ENCODE measurements at places on chromosomes 7 and 10.

DNA sequence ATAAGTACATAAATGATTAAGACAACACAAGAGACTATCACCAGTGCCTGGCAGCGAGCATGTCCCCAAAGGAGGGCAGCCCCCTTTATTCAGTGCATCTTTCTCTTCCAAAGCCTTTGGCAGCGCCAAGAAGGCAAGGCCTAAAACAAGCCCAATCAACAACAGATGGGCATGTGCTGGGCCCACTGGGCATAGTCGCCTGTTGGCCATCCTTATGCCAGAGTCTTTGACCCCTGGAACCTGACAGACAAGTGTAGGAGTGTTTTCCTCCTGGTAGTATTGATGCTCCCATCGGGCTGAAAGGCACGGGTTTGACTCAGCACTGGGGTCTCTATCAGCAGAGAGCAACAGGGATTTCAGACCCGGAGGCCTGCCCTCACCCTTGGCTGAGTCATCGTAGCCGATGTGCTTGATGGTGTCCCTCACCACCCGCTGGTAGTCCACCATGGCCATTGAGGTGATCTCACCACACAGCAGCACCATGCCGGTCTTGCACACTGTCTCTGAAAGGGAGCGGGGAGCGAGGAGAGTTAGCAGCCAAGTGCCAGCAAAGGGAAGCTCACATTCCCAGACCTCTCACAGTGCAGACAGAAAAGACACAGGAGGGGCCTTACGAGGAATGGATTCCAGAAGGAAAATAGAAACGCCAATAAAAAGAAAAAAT is 5.8 kb downstream of the MAT1A start:
- DNase-seq, result no peak

DNA sequence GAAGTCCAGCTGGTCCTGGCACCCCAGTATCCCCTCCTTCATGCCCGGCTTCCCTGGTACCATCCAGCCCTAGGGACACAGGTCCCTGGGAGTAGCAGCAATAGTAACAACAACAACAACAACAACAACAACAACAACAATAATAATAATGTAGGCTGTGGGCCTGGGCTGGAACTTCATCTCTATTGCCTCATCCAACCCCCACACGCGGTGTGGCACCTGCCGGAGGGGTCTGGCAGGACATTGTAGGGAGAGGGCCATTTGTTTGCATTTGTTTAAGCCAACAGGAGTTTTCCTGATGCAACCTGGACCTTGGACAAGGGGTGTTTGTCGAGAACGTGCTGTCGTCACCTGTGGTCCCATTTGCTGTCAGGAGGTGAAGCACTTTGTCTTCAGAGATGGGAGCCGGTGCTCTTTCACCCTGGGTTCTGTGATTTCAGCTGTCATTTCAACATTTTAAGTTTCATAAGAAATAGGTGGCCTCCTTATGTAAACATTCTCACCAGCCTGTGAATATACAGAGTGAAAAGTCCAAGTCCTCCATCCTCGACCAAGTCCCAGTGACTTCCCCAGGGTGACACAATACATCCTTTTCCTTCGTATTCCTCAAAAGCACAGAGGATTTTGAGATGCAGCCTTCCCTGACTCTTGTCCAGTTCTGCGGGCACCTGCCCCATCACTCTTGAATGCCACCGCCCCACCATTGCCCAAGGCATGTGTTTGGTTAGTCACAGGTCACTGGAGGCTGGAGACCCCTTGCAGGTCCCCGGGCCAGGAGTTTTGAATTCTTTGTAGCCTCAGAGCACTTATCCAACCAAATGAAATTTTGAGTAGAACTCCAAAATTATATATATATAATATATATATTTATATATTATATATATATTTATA is 9.2 kb downstream of the LHPP start:
- no peak for DNase-seq

DNA sequence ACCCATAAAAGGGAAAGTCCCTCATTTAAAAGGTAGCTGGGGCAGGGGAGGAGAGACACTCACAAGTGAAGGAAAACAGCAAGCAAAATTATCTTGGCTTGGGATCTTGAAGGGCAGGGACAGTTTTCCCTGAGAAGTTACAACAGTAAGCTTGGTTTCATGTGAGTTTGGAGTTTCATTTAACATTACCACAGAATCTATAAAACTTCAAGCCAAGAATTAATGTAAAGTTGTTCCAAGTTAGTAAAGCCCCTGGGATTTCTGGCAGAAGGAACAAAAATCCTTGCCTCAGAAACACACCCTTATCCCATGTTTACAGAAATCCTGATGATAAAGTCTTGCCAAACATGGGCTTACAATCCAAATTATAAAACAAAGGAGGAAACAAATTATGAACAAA is 19.2 kb downstream of the CRPPA start:
- no peak for DNase-seq

DNA sequence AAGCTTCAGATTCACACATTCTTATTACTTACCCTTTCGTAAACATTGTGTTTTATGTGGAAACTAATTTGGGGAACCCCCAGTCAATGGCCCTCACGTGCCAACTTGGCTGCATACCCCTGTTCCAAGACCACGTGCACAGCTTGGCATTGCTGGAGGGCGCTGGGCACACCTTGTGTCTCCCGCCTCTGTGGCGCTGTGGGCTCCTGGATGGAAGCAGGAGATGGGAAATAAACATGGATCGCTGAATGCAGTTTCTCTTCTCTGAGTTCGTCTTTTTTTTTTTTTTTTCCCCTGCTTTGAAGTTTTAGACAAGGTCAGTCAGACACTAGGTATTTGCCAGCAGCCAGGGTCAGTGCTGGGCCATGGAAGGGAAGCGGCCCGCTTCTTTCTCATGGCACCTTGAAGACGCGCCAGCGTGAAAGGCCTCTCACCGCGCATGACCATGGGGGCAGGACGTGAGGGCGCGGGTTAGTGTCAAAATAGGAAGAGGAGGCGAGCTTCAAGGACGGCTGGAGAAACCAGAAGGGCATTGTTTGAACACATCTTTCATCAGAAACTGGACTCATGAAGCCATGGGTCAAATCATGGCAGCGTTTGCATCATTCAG is 27.3 kb downstream of the BNIP3 start:
- no peak for DNase-seq

DNA sequence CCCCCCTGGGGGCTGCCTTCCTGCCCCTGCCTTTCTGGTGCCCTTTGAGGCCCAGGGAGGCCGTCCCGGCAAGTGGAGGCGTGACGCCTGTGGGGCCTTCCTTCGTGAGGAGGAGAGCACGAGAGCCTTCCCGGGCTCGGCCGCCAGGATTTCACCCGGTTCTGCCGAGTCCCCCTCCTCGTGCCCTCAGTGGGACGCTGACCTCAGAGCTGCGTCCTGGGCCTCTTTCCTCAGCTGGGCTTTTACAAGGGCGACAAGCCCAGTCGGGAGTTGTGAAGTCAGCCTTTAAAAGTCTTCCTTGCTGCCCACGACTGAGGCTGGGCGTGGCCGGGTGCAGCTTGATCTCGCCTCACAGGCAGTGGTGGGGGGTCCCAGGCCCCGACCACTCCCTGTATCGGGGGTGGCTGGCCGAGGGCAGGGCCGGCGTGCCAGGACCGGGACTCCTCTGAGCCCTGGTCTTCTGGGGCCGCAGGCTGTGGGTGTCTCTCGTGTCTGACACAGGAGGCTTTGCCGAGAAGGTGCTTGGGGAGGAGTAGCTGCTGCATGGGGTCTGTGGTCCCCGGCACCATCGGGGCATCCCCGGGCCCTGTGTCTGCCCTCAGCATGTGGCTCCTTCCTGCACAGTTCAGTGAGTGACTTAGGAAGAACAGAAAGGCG is 41.8 kb downstream of the FAM20C start:
- no peak for DNase-seq

DNA sequence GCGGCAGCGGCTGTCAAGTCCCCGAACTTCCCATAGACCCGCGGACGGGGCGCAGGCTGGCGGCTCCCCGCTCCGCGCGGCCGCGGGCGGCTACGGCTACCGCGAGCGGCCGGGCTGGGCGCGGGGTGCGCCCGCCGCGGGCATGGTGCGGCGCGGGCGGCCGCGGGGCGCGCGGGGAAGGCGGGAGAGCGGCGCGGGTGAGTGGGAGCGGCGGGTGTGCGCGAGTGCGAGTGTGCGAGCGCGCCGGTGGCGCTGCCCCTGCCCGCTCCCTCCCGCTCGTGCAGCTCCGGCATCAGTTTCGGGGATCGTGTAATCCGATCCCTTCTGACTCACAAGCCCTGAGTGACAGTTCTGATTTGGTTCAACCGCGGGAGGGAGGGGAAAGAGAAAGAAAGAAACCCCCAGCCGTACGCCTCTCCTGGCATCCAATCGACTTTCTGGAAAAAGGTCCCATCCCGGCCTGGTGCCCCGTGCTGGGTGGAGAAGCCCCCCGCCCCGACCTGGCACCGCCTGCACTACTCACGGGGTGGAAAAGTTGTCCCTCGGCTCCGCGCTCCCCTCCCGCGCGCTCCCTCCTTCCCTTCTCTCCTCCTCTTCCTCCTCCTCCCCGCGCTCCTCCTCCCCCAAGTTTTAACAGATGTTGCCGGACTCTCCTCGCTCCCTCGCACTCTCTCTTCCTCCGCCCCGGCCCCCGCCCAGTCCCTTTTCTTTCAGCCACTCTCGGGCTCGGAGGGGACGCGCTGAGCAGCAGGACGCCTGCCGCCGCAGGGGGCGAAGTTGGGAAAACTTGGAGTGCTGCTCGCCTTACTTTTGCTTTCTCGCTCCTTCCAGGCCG is at the start of gene GLI3:
GLI3 (minus strand) TSS at position 234 of the 835 bp plus-strand sequence. CDS start 13,956 bp downstream, outside the sequence.
- DNase-seq, result peak; percentile 80

DNA sequence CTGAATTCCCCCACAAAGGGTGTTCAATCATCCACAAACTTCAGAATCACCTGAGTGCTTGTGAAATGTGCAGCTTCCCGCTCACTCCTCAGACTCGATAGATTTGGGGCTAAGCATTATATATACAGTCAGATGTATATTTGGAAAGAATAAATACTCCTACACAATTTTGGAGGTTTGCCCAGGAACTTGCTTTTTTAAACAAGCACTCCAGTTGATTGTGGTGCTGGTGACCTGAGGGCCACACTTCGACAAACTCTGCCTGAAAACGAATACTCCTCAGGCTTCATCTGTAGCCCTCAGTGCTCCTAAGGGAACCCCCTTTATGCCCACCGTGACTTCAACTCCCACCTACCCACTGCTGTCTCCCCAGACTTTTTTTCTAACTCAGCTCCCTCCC is 211.6 kb downstream of the INHBA start:
- DNase-seq, result no peak

GRCh38 chr7:33831389-33832141 is 73.8 kb upstream of the BMPER start:
- DNase-seq, result no peak

- DNase-seq, result no peak
These were observed 174.9 kb downstream of the MGMT start for GRCh38 chr10:129641982-129642381.

DNA sequence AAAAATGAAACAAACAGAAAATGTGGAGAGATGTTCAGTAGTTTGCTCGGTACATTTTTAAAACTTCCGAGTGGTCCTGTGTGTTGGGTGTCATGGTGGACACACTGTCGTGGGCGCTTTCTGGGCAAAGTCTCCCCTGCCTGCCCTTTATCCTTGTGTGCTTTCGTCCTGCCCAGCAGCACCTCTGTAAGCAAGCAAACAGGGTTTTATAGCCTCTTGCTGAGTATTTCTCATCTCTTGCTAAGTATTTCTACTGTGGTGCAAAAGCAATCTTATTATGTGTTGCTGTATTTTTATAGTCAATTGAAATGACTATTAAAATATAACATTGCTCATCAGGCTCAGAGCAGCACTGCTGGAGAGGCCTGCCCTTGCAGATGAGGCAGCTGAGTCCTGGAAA is 48.7 kb downstream of the DOCK1 start:
- DNase-seq, result no peak

DNA sequence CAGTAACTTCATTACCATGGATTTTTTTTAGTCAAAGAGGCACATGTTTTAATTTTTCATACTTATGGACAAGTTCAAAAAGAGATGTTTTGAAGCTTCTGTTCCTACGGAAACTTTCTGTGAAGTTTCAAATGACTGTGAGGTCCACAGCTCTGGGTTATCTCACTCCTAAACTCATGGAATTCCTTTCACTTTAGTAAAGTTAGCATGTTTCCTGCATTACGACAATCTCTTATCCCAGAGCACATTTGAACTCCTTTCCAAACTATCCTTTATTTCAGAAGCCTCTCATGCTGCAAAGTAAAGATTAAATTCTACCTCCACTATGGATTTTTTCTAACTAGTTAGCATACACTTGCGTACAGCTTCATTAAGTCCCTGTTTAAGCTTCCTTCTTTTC is 15.3 kb upstream of the ADD3 start:
- DNase-seq, result no peak

GRCh38 chr7:36986948-36987724 is 262.8 kb upstream of the AOAH start:
- peak; percentile 62 for DNase-seq

DNA sequence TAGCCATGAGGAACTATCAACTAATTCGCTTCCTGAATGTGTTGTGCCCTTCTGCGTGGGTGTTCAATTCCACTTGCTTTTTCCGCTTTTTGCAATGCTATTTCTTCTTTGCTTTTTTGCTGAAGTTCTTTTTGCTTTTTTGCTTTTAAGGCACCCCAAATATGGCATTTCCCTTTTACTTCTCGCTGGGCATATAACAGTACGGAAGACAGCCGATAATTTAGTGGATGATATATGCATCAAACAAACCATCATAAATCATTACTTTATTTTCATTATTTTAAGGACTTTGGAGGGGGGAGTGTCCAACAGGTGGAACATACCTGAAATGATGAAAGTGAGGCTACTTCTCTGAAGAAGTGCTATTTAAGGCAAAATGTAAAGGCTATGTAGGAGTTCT is 277.0 kb upstream of the MTPN start:
- no peak for DNase-seq

GRCh38 chr10:13236638-13237037 is 2.5 kb upstream of the UCMA start:
- no peak for DNase-seq

GRCh38 chr7:22548313-22548712 is 48.3 kb upstream of the STEAP1B start:
- DNase-seq, result no peak

- no peak for DNase-seq
These were observed 7.0 kb upstream of the TMEM243 start for GRCh38 chr7:87226495-87226894.

- DNase-seq, result no peak
These were observed 253.7 kb upstream of the PITRM1 start for GRCh38 chr10:3426190-3426845.

DNA sequence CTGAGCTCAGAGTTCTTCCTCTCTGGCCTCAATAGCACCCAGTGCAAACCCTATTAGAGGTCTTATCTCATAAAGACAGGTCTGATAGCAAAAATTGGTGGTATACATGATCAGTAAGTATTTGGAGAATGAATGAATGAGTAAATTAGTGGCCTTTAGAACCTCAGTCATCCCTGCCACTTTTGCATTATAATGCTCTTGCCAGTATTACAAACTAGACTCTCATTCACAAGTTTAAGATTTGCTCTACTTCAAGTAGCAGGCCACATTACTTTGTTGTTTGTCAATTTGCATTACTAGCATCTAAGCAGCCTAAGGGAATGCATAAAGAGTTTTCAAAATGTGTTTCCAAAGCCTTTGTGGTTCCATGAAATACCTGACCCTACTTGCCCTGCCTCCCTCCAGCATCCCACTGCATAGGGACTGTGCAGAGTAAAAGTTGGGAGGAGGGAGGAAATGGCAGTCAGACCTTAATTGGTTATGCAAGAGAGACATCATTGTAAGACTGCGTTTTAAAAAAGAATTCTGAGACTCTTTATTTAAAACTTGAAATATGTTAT is 21.3 kb downstream of the TSPAN12 start:
- DNase-seq, result no peak

GRCh38 chr10:122558452-122558851 is 2.1 kb upstream of the DMBT1 start:
- DNase-seq, result no peak

Measured in GM13976 (cell line).